ENCODE measurements at places on chromosomes 4 and X.

- no peak for DNase-seq
Measured at GRCh38 chr4:4913147-4913561, 53.7 kb downstream of the MSX1 start.

DNA sequence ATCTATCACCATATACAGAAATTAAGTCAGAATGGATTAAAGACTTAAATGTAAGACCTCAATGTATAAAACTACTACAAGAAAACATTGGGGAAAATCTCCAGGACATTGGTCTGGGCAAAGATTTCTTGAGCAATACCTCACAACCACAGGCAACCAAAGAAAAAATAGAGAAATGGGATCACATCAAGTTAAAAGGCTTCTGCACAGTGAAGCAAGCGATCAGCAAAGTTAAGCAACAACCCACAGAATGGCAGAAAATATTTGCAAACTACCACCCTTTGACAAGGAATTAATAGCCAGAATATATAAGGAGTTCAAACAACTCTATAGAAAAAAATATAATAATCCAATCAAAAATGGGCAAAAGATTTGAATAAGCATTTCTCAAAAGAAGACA is 236.9 kb upstream of the EMCN start:
- no peak for DNase-seq

DNA sequence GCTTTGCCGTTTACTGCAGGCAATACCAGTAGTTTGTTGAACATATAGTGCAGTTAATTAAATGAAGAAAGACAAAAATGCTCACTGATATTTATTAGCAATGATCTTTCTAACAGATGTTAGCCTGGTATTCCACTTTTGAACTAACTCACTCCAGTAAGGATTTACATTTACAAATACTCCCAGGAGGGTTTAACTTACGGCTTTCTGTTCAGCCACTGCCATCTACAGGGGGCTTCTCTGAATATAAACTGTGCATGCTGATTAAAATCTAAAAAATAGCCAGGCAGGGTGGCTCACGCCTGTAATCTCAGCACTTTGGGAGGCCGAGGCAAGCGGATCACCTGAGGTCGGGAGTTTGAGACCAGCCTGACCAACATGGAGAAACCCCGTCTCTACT is 2.2 kb upstream of the SRD5A3 start:
- DNase-seq, result no peak

DNA sequence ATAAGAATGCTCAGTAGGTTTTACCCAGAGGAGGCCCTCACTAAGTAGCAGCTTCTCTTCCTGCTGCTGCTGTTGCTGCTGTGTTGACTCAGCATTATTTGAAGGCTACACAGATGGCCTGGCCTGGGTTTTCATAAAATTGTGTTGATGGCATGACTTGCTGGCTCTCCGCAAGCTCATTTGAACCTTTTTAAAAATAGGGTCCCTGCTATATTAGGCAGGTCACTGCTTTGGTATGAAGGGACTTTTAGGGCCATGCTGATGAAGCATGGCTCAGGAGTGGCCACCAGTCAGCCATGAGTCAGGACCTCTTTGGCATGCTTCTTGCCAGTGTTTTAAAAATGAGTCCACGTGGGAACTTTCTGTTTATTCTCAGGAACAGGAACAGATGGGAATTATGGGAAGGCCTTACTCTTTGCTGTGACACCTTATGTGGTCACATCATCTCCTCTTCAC is 128.7 kb downstream of the MID1IP1 start:
- peak; percentile 13 for DNase-seq

- no peak for DNase-seq
Measured at GRCh38 chr4:139833151-139833910, 167.7 kb downstream of the MGST2 start.

GRCh38 chr4:110515676-110516075 is 39.7 kb downstream of the ENPEP start:
- DNase-seq, result no peak

GRCh38 chr4:8866421-8866820 is 5.2 kb downstream of the HMX1 start:
- no peak for DNase-seq

- no peak for DNase-seq
Measured at GRCh38 chrX:34866646-34867045, 76.0 kb upstream of the FAM47B start.

All from epithelial cell of proximal tubule (primary cell).